ENCODE measurements at places on chromosomes 5 and 9.

DNA sequence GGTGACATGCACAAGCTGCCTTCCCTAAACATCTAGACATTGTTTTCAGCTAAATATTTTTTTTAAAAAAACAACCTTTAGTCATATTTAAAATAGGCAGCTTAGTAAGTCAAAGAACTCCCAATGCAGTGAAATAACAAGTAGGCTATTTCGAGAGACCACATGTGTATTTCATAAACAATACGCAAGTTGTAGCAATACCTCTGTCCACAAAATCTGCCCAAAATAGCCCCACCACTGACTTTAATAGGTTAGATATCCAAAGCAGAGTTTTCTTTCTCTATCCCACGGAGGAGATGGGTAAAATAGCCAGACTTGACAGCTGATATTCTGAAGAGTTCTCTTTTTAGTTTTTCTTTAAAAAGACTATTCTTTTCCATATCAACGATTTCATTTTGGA is 1.2 kb downstream of the SLC24A2 start:
- DNase-seq = no peak

DNA sequence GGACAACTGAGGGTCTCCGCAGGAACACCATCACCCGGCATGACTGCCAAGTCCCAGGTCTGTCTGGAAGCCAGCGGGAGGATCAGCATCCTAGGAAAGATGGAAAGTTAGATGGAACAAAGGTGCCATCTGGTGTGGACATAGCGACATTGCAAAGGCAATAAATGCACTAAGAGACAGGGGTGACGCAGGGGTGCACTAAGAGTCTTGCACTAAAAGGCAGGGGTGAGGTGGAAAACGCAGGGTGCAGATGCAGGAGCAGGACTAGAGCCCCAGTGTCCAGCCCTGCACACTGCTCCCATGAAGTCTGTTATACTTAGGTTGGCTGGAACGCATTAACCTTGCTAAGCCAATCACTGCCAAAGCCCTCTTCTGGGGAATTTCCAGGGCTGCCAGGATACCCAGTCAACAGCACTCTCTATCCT is 15.5 kb downstream of the ATOX1 start:
- peak; percentile 71 for DNase-seq

DNA sequence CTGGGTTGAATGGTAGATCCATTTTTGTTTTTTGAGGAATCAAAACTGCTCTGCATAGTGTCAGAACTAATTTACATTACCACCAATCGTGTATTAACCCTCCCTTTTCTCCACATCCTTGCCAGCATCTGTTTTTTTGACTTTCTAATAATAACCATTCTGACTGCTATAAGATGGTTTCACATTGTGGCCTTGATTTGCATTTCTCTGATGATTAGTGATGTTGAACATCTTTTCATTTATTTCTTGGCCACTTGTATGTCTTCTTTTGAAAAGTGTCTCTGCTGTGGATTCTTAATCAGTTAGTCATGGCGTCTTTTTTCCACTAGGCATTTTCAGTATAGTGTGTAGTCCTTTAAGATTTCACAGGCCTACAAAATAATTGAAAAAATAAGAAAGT is 2144.3 kb upstream of the C9orf72 start:
- peak; percentile 22 for DNase-seq

- no peak for DNase-seq
Measured at GRCh38 chr5:74761241-74761640, 5.7 kb downstream of the GFM2 start.

DNA sequence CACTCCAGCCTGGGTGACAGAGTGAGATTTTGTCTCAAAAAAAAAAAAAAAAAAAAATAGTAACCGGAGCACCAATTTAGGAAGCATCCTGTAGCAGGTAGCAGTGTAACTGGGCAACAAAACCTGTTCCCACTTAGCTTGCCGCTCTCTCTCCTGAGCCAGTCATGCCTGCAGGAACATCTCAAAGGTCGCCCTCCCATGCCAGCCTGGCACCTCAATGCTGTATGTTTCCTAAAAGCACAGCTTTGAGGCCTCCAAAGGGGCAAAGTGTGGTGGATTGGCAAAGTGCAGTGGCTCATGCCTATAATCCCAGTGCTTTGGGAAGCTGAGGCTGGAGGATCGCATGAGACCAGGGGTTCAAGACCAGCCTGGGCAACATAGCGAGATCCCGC is 22.3 kb upstream of the FUBP3 start:
- no peak for DNase-seq

DNA sequence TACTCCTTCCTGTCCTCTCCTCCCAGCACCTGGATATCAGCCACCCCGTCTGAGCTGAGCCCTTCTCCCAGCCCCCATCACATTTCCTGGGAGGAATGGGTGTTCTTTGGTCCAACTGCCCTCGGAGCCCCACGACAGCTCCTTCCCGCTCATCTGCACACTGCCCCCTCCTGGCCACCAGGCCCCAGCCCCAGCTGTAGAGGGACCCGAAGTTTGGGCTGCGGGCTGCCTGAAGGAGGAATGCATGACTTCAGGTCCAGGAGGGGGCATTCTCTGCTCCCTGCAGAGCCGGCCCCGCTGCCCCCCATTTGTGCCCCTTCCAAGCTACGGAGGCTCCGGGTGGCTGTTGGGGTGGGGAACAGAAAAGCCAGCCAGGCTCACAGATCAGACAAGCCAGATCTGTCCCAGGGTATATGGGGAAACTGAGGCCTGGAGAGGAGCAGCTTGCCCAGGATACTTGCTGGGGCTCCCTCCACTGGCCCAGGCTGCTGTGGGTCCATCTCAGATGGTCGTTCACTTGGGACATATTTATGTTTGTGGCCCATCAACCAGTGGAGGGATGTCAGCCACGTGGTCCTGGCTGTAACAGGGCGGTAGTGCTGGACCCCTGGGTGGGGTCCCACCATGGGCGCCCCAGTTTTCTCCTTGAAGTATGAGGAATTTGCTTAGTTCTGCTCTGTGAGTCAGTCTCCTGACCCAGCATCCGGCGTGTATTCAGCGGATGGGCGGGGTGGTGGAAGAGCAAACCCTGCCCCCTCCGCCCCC is 33.1 kb downstream of the DAB2IP start:
- no peak for DNase-seq

DNA sequence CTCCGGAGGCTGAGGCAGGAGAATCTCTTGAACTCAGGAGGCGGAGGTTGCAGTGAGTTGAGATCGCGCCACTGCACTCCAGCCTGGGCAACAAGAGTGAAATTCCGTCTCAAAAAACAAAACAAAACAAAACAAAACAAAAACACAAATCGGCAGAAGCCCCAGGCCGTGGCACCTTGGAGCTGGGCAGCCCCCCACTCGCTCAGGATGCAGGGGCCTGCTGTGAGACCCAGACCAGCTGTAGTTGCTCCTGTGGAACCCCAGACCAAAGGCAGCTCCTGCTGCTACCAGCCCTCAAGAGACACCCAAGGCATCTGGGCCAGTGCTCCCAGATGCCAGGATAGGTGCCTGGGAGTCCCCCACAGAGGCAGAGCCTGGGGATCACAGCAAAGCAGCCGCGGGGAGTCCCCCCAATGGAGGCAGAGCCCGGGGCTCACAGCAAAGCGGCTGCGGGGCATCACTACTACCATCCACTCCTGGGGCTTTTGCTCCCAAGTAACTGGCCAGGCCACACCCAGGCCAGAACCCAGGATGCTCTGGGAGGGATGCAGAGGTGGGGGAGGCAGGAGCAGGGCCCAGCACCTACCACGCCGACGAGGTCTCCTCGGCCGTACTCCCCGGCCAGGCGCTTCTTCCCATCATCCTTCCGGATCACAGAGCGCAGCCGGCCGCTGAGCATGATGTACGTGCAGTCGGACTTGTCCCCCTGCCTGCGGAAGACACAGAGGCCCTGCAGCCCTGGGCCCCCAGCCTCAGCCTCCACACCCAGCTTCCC is 37.7 kb upstream of the NSMF start:
- no peak for DNase-seq

DNA sequence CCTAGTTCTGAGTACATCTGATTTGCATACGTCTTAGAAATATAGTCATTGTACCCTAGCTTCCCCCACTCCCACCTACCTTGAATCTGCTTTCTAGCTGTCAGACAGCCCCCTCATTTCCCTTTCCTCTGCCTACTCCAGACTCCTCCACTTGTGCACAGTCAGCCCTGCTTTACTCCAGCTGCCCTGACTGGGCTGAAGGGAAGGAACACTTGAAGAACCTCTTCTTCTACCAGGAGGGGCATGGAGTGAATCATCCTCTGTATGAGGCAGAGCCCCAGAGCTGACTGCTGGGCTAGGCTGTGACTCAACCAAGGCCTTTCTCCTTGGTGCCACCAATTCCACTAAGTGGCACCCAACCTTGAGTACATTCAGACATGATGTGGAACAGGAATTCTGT is 18.1 kb upstream of the ZFR start:
- DNase-seq = peak; percentile 81

GRCh38 chr9:99015890-99016289 is 72.2 kb downstream of the COL15A1 start:
- no peak for DNase-seq

DNA sequence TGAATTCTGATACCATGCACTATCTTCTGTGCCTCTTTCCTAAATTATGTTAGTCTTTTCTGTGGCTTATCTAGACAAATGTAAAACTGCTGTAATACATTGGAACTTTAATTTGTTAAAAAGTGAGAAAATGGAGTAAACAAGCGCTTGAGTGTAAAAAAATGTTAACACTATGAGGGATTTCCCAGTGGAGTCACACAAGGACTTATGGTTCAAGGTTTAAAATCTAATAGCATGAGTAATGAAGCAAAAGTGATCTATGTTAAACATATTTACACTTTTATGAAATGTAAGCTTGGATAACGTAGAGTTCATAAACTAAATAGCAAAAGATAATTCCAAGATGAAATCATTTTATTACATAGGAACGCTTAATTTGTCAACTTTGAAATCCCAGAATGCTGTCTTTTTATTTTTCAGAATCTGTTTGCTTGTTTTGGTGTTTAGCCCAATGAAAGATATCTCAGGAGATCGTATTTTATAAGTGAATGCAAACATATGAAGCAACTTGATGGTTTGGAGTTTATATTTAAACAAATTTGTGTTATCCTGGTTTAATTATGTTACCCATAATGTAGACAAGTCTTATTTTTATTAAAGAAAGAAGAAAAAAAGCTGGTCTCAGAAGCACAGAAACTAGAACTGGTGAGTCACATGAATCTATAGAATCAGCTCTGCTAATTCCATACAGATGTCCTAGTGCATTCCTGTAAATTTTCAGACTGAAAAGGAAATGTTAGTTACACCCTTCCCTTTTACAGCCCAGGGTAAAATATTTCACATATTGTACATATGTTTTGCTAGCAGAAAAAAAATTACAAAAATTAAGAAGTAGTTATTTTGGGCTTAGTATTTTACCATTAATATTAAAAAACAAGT is 34.2 kb upstream of the FBN2 start:
- peak; percentile 48 for DNase-seq

GRCh38 chr5:91212714-91213092 is 170.4 kb downstream of the ARRDC3 start:
- DNase-seq = peak; percentile 94

DNA sequence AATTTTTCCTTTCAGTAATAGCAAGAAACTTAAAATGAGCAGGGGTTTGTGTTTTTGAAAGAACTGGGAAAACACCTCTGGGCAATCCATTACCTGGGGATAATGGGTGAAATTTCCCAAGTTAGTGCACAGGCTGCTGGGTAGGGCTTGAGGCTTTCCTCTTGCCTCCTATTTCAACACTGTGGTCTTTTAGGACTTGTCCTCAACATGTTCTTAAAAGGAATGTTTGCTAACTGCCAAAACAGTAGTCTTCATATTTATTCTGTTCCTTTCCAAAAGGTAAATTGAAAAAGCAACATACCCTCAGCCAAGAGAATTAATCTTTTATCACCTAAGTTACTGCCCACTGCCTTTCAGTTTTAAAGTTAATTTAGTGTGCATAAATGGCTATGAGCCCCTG is 158.3 kb upstream of the CCDC152 start:
- DNase-seq = no peak

DNA sequence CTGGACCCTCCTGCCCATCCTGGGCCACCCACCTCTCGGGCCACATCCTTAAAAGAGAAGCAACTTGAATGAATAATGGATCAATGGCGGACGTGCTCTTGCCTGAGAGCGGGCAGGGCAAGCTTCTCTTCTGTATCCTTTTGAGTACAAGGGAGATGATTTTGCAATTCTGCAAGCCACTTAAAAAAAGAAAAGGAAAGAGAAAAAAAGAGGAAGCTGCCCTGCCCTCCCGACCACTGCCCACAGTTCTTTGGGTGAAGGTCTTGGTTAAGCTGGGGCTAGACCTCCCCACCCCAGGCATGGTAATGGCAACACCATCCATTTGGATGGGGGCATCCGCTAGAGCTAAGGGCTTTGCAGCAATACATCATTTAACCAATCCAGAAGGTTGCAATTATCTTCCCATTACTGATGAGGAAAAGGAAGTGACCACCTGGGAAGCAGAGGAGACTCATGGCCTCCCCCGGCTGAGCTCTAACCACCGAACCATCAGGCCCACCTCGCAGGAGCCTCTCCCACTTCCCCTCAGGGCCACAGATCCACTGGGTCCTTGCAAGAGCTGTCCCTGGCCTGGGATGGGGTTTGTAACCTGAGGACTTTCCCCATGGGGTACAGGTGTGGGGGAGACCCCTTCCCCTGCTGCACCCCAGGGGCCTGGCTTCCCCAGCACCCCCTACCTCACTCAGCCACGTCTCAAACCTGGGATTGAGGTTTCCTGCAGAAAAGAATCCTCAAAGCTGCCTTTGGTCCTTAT is 27.8 kb upstream of the LAMC3 start:
- no peak for DNase-seq

DNA sequence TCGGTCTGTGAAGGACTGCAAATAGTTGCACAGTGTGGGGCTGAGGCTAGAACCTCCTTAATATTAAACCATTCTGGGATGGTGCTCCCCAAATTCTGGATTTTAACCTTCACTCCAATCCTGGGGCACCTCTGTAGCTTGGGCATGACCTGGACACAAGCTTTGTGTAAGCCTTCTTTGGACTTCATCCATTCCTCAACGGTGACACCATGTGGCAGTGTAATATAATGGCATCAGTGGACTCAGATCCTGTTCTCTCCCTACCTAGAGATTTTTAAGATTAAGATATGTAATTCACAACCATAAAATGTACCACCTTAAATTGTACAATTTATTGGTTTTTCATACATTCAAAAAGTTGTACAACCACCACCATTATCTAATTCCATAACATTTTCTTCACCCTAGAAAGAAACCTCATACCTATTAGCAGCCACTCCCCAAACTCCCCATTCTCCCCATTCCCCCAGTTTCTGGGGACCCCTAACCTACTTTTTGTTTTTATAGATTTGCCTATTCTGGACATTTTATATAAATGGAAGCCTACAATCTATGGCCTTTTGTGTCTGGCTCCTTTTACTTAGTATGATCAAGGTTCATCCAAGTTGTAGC is 4.8 kb upstream of the PLGRKT start:
- DNase-seq = peak; percentile 59

- no peak for DNase-seq
Measured at GRCh38 chr9:88991066-88992034, at the start of gene S1PR3. S1PR3 (plus strand) TSS chr9:88991468; CDS start chr9:89001201, 9,733 bp downstream.

GRCh38 chr9:81461196-81461595 is 228.2 kb downstream of the TLE1 start:
- no peak for DNase-seq

- no peak for DNase-seq
Measured at GRCh38 chr9:34124926-34125325, 1.6 kb downstream of the DCAF12 start.

- DNase-seq = peak; percentile 39
Measured at GRCh38 chr9:127505396-127506116, 54.2 kb downstream of the LRSAM1 start.

All from HFFc6 (cell line).